Colonic mucosa (tissue), 4 donors: ENCODE measurements at places on chromosomes 11 and 22. TPM values are rescaled to one million over a fixed set of nuclear protein-coding genes. Genes with fewer than 3 reads are reported as not detected.

DNA sequence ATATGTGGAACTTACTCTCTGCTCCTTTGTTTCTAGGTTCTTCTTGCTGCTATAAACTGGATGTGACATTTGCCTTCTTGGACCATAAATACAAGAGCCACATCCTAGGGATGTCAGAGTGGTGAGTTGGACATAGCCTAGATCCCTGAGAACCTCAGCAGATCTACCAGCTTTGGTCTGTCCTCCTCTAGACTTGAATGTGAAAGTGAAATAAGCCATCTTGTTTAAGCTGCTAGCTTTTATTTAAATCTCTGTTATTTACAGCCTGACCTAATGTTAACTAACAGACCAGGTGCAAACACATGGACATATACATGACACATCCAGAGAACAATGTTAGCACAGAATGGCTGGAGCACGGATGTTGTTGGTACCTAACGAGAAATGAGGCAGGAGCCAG lies 36.0 kb downstream of the SLN start:
- H3K4me3 ChIP-seq: no peak overlapping the region
- H3K4me1 ChIP-seq: no peaks in the 10 kb centered on the region
- H3K27ac ChIP-seq: no peak overlapping the region
- H3K36me3 ChIP-seq: no peaks in the 10 kb centered on the region
- DNase-seq: no peak

DNA sequence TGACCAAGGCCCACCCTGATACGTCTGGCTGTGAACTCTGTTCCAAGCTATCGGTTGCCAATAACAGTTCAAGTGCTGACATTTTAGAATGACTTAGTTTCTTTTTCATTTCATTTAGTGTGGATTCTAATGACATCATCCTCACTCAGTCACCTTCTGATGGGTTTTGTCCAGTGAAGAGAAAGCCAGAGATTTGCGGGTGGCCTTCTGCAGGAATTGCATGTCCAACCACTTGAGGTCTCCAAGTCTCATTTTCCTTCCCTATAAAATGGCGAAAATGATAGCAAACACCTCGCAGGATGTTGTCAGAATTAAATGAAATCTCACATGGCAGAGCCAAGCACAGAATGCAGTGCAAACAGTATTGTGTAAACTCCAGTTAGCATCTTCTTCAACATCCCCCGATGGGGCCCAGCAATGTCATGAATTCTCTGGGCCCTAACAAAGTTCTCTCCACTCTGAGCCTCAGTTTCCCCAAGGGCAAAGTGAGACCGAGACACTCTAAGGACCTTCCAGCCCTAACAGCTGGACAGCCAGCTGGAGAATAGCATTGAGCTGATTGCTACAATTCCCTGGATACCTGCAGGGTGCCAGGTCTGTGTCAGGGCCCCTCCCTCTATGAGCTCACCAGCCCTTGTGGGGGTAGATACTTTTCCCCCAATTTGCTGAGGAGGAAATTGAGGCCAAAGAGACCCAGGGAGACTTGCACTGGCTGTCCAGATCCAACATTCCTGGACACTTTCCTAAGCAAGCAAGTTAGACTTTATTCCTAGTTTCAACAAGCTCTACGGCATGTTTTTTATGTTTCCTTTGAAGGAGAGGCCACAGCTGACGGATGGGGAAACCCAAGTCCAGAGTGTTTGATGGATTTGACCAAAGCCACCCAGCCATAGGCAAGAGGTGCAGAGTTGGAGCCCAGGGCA lies 286.7 kb downstream of the MN1 start:
- no peaks in the 10 kb centered on the region for H3K4me1 ChIP-seq
- H3K27ac ChIP-seq: no peak overlapping the region
- H3K4me3 ChIP-seq: no peak overlapping the region
- DNase-seq: no peak
- H3K36me3 ChIP-seq: no peaks in the 10 kb centered on the region

DNA sequence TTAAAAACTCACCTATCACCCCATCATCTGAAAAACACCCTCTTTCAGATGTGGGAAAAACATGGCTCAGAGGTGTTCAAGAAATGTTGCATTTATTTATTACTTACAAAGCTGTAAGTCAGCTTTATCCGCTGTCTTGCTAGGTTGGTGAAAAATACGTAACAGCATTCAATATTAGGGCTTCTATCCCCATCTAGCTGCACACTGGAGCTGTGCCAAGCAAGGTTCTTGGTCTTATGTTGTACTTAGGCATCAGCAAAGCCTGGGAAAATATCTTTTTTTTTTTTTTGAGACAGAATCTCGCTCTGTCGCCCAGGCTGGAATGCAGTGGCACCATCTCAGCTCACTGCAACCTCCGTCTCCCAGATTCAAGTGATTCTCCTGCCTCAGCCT lies 7.5 kb downstream of the SERPING1 start:
- H3K4me3 ChIP-seq: no peak overlapping the region
- no peaks in the 10 kb centered on the region for H3K27me3 ChIP-seq
- no peaks in the 10 kb centered on the region for H3K4me1 ChIP-seq
- DNase-seq: no peak
- H3K27ac ChIP-seq: no peak overlapping the region

The CAPN5 gene
- total RNA-seq: 267 TPM

The FADS3 gene
- 10.4 TPM for total RNA-seq

DNA sequence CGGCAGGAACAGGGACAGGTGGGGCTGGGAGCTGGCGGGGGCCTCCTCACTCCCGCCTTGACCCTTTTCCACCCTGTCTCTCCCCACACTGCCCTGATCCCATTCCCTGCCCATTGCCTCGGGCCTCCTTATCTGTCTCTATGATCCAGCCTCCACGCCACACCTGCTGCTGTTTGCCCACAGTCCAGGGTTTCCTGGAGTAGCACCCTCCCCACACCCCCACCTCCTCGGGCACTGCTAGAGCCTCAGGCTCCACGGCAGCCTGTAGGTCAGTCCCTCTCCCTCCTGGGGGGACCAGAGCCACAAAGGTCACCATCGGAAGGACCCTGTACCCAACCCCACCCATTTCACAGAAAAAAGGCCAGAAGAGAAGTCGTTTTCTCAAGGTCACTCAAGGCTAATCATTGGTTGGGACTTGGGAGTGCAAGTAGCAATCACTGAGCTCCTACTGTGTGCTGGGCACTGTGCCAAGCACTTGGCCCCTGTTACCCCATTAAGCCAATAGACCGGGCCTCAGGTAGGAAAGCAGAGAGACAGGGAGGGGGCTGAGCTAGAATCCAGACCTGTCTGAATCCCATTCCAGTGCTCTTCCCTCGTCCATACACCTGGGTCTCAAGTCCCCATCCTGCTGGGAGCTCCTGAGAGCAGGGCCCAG lies 71.8 kb downstream of the PDE2A start:
- H3K27me3 ChIP-seq: no peaks in the 10 kb centered on the region
- no peak overlapping the region for H3K4me3 ChIP-seq
- H3K36me3 ChIP-seq: no peaks in the 10 kb centered on the region
- H3K27ac ChIP-seq: no peak overlapping the region
- DNase-seq: no peak
- no peaks in the 10 kb centered on the region for H3K4me1 ChIP-seq

GRCh38 chr11:56848141-56848809 lies 99.8 kb upstream of the OR9G4 start:
- no peaks in the 10 kb centered on the region for H3K4me1 ChIP-seq
- no peak overlapping the region for H3K27ac ChIP-seq
- DNase-seq: no peak
- H3K27me3 ChIP-seq: no peaks in the 10 kb centered on the region
